ENCODE measurements at places on chromosomes 13 and 19. TPM values are rescaled to one million over a fixed set of nuclear protein-coding genes. Genes with fewer than 3 reads are reported as not detected.

GRCh38 chr13:110627761-110628476, 12.6 kb downstream of the NAXD start:
- DNase-seq: no peak

- DNase-seq: peak; percentile 34
These were observed 439.4 kb upstream of the KLF12 start for GRCh38 chr13:74573654-74574053.

DNA sequence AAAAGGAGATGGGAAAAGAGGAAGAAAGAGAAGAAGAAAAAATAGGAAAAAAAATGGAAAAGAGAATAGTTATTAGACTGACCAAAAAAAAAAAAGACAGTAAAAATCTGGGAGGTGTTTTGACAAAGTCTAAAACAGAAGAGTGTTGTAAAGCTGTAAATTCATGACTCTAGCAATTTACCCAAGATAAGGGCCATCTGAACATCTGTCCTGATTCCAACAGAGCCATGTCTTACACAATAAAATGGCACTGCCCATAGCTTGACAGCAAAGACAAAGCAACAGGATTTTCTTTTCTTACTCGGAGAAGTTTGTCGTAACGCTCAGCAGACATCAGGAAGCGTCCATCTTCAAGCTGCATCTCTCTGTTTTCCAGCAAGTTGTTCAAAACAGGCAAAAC, 69.8 kb downstream of the VWA8 start:
- no peak for DNase-seq

GRCh38 chr13:76873445-76873844, 12.8 kb downstream of the KCTD12 start:
- DNase-seq: no peak

RAB3A gene
- 6.1 TPM for total RNA-seq

DNA sequence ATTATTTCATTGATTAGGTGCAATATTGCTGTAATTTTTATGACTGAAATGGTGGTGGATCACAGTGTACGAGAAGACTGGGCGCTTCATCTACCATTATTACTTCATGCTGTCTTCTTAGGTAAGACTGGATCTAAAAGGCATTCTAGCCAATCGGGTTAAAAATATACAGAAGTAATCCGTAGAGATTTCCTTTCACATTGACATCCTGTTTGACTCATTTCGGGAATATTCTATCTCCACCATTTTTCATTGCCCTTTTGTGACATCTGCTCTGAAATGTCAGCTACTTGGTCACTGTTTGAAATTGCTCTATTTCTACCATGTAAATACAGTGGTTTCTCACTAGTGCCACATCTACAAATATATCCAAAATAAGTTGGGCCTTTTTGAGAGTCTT, 90.2 kb downstream of the ZAR1L start:
- no peak for DNase-seq

- DNase-seq: peak; percentile 76
These were observed 843 bp downstream of the ANO8 start for GRCh38 chr19:17333611-17334413.

- DNase-seq: no peak
These were observed at the start of gene DCLK1 for GRCh38 chr13:36131222-36131930. DCLK1 (minus strand) TSS chr13:36131382.

LGALS7 gene
- total RNA-seq: not detected

TNFSF13B gene
- 11.8 TPM for total RNA-seq

DNA sequence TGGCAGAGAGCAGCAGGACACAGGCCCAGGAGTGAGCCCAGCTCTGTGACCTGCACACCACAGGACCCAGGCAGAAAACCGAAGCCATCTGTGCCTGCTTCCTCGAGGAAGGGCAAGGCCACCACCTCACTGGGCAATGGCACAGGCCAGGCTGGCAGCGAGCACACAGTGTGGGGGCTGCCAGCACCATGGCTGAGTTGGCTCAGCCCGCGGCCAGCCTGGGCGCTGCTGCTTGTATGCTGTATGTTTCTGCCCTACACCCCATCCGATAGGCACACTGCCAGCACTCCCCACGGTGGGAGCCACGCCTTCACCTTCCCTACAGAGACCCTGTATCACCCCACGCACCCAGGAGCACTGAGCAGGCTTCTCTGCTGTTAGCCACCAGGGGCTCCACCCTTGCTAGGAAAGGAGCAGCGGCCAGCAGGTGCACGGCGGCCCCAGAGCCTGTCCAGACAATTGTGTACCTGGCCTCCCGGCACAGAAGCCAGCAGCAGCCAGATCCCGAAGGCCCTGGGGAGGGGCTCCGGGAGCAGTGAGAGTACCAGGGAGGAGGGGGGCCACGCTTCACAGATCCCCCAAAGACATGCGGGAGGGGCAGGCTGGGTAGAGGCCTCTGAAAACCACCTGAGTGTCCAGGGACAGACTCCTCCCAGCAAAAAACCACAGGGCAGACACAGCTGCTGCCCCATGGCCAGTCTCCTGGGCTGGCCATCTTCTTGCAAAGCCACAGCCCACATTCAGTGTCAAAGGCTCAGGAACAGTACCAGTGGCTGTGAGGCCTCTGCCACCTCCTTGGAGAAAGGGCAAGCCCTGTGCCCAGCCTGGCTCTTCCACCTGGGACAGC, 56.1 kb downstream of the MLLT1 start:
- DNase-seq: peak; percentile 26
